ENCODE measurements at places on chromosomes 4 and X.
A peak's percentile ranks its signal among the peaks of the same experiment; 100 is the strongest.

DNA sequence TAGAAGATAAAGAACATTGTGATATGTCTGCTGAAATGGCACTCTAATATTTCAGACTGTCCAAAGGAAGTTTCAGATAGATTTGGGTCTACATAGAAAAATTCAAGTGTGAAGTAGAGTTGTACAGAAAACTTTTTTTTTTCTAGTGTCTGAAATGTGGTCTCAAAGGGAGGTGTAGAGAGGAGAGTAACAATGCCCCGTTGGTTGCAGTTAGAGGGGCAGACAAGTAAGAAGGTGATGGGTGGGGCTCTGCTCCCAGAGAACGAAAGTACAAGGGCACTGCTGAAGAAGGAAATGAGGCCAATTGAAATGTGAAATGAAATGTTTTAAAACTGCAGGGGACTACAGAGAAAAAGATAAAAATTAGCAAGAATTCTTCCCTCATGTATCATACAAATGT is 177.8 kb downstream of the BANK1 start:
- DNase-seq, result no peak

DNA sequence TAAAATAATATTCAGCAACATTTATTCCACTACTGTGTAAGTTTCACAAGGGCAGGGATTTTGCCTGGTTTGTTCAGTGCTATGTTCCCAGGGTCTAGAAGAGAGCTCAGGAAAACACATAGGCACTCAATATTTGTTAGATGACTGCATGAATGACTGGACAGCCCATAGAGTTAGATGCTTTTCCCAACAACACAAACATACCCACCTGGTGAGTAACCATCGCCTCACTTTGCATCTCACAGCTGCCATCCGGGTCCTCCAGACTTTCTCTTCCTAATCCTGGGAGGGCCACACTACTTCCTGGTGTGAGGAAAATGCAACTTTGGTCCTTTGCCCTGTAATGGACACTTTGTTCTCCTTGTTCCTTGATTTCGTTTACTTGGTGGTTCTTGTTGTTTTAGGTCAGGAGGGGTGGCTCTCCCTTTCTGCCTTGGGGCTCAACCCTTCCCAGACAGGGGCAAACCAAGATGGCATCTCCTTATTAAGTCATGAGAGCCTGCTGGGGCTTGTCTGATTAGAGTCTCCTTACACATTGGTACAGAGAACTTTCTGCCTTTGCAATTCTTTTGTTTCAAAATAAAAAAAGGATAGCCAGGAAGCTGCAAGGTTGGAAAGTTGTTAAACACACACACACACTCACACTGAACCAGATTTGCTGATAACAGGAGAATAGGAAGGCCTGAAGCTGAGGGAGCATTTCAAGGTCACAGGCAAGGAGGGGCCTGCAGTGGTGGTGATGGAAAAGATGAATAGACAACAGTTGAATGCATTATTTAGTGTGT is 190.6 kb downstream of the MID1IP1 start:
- DNase-seq, result no peak

- DNase-seq, result no peak
These were observed 232.8 kb upstream of the HDX start for GRCh38 chrX:84735025-84735424.

- DNase-seq, result no peak
These were observed 37.1 kb downstream of the SNX25 start for GRCh38 chr4:185246453-185246852.

DNA sequence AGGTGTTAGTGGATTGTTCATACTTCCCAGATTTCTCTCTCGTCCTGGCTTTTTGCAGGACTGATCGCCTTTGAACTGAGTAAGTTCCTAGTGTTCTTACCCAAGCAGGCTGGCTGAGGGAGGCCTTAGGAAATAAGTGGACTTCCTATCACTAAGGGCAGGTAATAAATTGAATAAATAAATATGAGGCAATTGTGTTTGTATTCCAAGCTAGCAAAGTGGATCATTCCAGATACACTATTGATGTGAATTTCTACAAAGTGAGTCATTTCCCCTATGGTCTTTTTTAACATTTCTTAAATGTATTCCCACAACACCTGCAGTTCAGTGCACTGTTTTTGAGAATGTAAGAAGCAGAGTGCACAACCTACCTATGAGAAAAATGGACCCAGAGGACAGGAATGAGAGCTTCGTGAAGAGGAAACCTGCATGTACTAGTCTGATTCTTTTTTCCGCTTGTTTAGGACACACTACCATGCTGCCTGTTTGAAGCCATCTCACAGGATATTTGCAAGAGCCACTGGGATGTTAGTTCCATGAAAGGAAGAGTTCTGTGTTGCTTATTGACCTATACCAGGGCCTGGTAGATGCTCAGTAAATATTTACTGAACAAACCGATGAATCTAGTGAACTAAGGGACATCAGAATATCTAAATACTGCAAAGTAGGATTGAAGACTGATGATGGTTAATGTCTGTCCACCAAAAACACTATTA is 29.0 kb upstream of the SMAD1 start:
- DNase-seq, result no peak

DNA sequence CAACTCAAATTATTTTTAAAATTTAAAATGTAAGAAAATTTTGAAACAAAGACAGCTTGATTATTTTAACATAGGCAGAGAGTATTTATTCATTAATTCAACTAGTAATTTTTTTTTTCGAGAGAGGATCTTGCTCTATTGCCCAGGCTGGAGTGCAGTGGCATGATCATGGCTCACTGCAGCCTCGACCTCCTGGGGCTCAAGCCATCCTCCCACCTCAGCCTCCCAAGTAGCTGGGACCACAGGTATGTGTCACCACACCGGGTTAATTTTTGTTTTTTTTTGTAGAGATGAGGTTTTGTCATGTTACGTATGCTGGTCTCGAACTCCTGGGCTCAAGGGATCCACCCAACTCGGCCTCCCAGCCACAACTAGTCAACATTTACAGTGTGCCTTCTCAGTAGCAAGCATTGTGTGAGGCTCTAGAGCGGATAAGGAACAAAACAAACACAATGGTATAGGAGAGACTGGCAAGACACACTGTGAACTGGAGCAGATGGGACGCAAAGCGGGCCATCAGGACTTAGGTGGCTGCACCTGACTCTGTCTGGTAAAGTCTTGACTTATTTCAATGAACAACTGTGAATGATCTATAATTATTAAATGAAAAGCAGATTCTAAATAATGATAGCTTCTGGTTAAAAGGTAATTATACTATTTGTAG is 21.6 kb downstream of the SETD7 start:
- DNase-seq, result no peak

DNA sequence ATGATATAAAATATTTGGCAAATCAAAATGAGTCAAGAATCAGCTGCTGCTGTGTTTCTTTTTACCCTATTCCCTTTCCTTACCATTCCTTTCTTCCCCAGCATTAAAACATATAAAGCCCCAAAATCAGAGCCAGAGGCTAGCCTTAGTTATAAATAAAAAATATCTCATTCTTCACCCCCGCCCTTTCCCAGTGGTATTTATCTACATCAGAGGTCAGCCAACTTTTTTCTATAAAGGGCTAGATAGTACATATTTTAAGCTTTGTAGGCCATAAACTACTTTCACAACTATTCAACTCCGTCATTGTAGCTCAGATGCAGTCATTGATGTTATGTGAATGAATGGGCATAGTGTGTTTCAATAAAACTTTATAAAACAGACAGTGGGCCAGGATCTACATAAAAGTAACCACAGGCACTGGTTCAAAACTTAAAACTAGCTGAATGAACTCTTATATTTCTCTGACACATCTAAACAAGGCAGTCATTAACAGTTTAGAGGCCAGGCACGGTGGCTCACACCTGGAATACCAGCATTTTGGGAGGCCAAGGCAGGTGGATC is 30.5 kb upstream of the TCEANC start:
- DNase-seq, result no peak

GRCh38 chr4:165684177-165684805 is 188.7 kb upstream of the TLL1 start:
- no peak for DNase-seq

GRCh38 chrX:64977051-64977450 is 801 bp upstream of the ZC4H2 start:
- DNase-seq, result no peak

- peak; percentile 40 for DNase-seq
These were observed 139.6 kb downstream of the SOWAHB start for GRCh38 chr4:76758290-76758882.

DNA sequence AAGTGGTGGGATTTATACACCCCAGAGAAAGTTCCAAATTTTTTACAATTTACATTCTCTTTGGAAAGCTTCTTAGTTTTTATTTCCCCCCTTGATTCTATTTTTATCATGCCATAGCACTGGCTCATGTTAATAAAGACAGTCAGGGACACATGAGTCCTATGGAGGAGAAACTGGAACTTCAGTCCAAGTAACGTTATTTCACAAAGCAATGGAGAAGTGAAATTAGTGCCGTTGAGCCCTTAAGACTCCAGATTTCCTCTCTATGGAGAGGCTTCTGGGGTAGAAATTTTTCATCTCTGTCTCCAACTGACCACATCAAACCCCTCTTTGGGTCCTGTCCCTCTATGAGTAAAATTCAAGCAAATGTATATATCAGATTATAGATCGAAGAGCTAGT is 12.8 kb upstream of the TASL start:
- no peak for DNase-seq

GRCh38 chrX:149495573-149496071 is 9.5 kb downstream of the IDS start:
- no peak for DNase-seq

- DNase-seq, result no peak
These were observed 84.3 kb downstream of the SPRY1 start for GRCh38 chr4:123480706-123481418.

GRCh38 chr4:80229590-80229989 is 32.3 kb downstream of the PRDM8 start:
- no peak for DNase-seq

- no peak for DNase-seq
These were observed 123.8 kb downstream of the MAD2L1 start for GRCh38 chr4:119942806-119943205.

DNA sequence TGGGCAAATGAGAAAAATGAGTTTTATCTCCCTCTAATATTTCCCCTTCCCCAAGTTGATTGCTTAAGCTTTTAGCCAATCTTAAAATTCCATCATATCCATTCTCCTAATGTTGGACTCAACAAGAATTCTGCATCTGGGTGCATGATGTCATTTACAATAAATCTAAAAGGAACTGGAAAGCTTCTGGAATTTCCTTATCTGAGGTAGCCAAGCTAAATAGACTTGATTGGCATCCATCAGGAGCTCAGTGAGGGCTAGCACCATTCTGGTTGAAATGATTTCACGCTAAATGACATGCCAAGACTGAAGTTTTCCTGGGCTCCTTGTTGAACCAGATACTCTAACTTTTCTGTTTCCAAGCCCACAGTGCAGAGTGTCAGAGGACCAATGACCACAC is 110.3 kb upstream of the SCML1 start:
- no peak for DNase-seq

DNA sequence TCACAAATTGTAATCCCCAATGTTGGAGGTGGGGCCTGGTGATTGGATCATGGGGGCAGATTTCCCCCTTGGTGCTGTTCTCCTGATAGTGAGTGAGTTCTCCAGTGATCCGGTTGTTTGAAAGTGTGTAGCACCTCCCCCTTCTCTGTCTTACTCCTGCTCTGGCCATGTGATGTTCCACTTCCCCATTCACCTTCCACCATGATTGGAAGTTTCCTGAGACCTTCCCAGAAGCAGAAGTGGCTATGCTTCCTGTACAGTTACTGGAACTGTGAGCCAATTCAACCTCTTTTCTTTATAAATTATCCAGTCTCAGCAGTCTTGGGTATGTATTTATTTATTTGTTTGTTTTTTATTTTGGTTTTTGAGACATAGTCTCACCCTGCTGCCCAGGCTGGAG is 143.2 kb downstream of the CPE start:
- DNase-seq, result no peak

DNA sequence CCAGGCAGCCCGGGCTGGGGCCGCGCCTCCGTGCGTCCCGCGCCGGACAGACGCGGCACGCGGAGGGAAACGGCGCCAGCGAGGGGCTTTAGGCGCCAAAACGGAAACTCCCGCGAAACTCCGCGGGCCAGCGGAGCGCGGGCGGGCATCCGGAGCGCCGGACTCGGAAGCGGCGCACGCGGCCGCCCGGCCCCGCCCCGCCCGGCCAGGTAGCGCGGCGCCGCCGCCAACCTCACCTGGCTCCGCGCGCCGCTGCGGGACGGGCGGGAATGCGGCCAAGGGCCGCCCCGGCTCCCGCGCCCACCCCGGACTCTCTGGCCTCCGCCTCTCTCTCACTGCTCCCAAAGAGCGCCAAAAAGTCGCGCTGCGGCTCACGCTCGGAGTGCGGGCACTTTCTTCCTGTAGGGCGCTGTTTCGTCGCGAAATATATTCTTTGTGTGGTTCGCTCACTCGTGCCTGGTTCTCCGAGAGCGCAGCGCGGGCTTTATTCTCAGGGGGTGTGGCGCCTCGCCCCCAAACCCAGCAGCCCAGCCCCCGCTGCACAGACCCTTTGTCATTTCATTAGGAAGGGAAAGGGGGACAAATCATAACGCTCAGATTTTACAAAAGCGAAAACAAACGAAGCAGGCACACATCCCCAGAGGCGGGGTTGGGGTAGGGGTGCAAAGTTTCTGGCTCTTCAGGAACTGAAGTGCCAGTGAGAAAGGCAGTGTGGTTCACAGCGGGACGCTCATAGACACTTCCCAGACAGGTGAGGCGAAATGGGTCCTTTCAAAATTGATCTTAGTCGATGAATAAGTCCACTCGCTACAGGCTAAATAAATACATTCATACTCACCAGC is 961 bp upstream of the MBNL3 start:
- DNase-seq, result no peak

DNA sequence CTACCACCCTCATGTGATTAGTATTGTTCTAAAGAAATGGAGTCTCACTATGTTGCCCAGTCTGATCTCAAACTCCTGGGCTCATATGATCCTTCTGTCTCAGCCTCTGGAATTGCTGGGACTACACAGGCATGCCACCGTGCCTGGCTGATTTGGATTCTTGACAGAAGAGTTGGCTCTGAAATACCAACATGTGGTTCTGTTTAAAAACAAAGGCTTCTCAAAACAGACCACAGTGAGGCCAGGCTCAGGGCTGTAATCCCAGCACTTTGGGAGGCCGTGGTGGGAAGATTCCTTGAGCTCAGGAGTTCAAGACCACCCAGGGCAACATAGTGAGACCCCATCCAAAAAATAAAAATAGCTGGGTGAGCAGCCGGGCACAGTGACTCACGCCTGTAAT is 126.7 kb downstream of the DHRSX start:
- no peak for DNase-seq
